ENCODE measurements at places on chromosomes 11 and 22.
A peak's percentile ranks its signal among the peaks of the same experiment; 100 is the strongest.

- no peak for ATAC-seq
These were observed 46.4 kb upstream of the MUC15 start for GRCh38 chr11:26618441-26618840.

- ATAC-seq: no peak
These were observed 134.6 kb downstream of the ST3GAL4 start for GRCh38 chr11:126489836-126490660.

DNA sequence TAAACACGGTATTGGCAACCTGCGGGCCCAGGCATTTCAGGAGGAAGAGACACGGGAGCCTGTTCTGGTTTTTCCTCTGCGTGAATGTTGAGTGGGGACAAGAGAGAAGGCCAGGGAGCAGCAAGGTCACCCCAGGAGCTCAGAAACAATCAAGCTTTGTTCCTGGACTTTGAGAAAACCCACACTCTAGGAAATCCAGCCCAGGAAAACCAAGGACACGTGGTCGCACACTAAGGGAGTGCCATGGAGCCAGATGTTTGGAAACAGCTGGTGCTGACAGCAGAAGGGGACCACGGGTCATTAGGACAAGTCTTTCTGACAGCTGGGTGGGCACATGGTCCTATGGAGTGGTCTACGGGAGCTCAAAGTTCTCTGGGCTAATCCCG, 44.1 kb downstream of the MYH9 start:
- ATAC-seq: no peak

- ATAC-seq: no peak
These were observed 26.3 kb downstream of the CUL5 start for GRCh38 chr11:108034952-108035351.

GRCh38 chr11:99020352-99021225, at the start of gene CNTN5:
CNTN5 (plus strand) TSS chr11:99020949.
- peak; percentile 48 for ATAC-seq

DNA sequence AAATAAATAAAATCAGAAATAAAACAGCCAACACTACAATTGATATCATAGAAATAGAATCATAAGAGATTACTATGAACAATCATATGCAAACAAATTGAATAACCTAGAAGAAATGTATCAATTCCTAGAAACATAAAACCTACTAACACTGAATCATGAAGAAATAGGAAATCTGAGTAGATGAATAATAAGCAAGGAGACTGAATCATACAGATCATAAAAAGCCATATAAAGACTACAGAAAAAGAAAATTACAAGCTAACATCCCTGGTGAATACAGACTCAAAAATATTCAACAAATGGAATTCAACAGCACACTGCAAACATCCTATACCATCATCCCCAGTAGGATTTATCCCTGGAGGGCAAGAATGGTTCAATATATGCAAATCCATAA, 135.6 kb downstream of the SBF2 start:
- no peak for ATAC-seq

- ATAC-seq: no peak
These were observed 12.4 kb downstream of the PCSK7 start for GRCh38 chr11:117219455-117219854.

DNA sequence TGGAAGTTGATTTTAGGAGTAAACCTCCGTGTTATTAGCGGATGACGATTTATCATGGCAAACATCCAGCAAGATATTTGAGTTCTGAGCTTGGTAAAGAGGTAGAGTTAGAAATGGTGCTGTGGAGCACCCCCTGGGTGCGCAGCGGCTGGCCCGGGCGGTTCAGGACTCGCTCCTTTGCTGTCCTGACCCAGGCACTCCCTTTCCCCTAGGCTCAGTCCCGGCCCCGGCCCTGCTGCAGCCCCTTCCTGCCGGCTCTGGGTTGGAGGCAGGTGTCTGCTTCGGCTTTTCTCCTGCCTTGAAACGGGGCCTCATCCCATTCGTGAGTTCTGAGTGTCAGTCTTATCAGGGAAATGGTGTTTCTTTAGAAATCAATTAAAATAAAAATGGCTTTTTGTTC, 33.4 kb downstream of the AP2A2 start:
- no peak for ATAC-seq

DNA sequence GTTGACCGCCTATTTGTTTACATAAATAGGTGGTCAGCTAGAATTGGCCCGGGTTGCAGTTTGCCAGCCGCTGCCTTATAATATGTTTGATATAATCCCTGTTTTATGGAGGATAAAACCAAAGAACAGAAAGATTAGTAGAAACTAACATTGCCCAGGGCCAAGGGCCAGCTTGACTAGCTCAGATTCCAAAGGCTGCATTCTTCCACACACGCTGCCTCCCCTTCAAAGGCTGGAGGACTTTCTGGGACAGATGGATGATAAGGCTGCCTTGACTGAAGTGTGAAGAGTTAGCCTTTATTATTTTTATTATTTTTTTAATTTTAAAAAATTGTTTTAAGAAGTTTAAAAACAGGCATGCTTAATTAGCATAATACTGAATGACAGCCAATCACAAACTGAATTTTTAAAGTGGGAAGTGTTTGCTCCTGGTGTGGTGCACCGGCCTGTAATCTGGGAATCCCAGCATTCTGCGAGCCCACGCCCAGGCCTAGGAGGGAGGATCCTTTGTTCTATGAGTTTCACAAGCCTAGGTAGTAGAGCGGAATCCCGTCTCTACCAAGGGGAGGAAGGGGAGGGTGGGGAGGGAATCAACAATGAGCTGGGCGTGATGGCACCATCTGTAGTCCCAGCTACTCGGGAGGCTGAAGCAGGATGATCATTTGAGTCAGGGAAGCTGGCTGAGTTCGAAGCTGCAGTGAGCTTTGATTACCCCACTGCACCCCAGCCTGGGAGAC, 114.9 kb downstream of the NAV2 start:
- no peak for ATAC-seq

DNA sequence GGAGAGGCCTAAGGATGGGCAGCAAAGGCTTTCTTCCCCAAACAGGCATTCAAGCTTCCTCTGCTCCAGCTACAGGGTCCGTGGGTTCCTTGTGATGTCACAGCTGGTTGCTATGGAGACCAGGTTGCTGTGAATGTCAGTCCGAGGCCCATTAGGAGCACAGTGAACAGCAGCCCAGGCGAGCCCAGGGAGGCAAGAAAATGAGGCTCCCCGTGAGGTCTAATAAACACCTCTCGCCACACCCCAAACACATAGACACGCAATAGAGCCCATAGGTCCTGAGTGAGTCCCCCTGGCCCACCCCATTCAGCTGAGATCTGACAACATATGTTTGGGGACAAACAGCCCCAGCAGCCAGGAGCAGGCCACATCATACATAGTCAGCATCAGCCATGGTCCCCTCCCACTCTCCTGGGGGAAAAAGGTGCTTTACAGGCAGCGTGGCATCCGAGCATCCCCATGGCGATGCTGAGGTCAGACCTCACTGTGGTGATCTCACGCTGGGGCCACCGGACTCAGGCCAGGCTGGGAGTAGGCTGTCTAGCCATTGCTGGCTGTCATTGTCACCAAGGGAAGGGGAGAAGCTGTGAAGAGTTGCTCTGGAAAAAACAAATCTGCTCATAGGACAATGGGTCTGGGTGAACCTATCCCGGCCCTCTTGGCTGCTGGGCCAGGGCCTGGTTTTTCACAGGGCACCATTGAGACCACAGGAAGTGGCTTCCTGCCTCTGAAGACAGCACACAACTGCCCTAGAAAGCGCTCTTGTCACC, 23.1 kb upstream of the TP53I11 start:
- ATAC-seq: no peak

- ATAC-seq: no peak
These were observed 45.3 kb upstream of the GALNT18 start for GRCh38 chr11:11667056-11667455.

DNA sequence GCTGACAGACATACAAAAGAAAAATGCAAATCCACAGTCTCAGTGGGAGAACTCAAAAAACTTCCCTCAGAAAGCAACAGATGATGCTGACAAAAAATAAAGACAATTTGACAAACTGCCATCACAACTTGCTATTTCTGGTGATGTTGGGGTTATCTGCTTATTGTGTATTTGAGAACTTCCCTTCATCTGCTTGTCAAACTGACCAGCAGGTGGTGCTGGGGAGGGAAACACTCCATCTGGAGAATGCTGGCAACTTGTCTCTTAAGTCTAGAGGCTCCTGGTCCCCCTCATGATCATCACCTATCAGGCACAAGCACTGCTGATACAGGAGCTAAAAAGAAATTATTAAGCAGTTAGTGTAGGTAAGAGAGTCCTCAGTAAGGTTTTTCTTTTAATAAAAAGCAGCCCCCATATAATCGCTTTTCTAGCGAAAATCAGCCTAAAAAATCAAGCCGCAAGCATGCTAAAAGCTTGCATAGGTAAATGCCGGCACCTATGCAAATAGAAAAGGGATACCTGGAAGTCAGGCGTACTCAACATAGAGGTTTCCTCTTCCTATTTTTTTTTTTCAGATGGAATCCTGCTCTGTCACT, 9.8 kb upstream of the FAM111B start:
- no peak for ATAC-seq

- no peak for ATAC-seq
These were observed 136.0 kb downstream of the SWAP70 start for GRCh38 chr11:9799886-9800285.

- ATAC-seq: no peak
These were observed 25.4 kb downstream of the MS4A10 start for GRCh38 chr11:60810569-60810968.

GRCh38 chr11:90434858-90435257, 212.0 kb upstream of the CHORDC1 start:
- no peak for ATAC-seq

GRCh38 chr11:794766-795633, 3.1 kb downstream of the SLC25A22 start:
- ATAC-seq: no peak

DNA sequence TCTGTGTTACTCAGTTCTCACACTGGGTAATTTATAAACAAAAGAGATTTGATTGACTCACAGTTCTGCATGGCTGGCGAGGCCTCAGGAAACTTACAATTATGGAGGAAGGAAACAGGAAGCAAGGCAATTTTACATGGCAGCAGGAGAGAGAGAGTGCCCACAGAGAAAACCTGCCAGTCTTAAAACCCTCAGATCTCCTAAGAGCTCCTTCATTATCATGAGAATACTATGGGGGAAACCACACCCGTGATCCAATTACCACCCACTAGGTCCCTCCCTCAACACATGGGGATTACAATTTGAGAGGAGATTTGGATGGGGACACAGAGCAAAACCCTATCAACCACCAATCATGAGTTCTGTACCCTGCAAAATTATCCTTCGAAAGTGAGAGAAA, 1180.8 kb downstream of the JRKL start:
- ATAC-seq: no peak

GRCh38 chr11:63564784-63565350, 1.7 kb upstream of the PLAAT2 start:
- no peak for ATAC-seq

GRCh38 chr11:13052130-13052571, 43.0 kb downstream of the RASSF10 start:
- no peak for ATAC-seq

- ATAC-seq: no peak
These were observed 31.4 kb downstream of the KCNC1 start for GRCh38 chr11:17766073-17766359.

GRCh38 chr11:60183591-60184205, 815 bp upstream of the MS4A6A start:
- no peak for ATAC-seq

DNA sequence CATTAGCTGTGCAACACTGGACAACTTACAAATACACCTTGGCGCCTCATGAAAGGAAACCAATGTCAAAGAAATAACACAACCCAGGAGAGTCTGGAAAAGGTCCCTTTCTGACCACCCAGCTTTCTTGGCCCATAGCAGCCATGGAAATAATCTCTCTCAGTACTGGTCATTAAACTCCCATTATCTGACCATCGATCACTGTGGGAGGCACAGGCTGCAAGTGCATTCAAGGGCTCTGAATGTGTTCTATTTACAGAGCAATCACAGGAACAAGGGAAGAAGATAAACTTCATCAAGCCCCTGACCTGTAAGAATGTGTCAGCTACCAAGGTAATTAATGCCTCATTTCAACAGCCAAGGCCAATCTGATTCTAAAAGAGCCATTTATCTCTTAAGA, 40.1 kb downstream of the CTSC start:
- no peak for ATAC-seq

DNA sequence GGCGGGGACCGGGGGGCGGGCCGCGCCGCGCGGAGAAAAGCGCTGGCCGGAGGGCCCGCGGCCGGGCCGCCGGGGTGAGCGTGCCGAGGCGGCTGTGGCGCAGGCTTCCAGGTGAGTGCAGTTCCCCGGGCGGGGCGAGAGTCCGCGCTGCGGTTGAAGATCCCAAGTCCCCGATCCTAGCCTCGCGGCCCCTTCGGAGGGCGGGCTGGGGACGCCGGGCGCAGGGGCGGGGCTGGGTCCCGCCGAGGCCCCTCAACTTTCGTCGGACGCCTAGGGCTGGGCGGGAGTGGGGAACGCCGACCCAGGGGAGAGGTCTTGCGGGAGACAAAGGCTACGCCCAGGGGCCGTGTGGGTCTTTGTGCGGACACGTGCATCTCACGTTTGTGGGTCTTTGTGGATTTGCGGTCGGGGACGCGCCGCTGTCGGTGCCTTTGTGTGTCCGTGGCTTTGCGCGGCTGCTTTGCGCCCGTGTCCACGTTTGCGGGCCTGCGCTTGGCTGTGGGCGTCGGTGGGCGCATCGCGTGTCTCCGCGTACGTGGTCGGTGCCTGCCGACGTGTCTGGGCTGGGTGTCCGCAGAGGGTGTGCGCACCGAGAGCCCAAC, at the start of gene TSKU:
TSS of gene TSKU (plus strand) at position 63 of the 602 bp plus-strand sequence. CDS start 12,261 bp downstream, outside the sequence.
- no peak for ATAC-seq

DNA sequence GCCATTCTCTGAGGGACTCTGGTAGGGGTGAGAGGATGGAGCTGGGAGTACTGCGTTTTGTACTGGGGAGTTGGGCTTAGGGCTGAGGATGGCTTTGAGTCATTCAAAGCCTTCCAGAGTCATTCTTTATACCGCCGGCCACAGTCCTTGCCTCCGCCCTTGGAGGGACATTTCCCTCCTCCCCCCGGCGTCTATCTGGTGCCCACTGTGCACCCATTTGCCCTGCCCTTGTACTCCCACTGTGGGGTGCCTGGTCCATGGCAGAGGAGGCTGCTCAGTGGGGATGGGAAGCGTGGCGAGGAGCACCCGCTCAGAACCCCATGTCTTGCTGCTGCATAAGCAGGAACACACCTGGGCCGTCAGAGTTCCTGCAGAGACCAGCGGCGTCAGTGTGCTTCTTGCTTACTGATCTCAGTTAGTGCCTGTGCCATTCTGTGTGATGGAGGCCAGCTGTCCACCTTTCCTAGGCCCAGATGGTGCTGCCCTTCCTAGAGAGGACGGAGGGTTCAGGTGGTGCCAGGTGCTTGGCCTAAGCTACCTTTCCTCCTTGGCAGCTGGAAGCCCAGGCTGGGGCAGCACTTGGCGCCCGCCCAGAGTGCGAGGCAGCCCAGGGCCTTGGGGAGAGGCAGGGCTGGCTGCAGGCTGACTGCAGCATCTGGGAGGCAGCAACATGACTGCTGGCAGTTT, 23.3 kb upstream of the TMEM191C start:
- no peak for ATAC-seq
